Femur (tissue), 1 donor: ENCODE measurements at places on chromosomes 12 and 14.

DNA sequence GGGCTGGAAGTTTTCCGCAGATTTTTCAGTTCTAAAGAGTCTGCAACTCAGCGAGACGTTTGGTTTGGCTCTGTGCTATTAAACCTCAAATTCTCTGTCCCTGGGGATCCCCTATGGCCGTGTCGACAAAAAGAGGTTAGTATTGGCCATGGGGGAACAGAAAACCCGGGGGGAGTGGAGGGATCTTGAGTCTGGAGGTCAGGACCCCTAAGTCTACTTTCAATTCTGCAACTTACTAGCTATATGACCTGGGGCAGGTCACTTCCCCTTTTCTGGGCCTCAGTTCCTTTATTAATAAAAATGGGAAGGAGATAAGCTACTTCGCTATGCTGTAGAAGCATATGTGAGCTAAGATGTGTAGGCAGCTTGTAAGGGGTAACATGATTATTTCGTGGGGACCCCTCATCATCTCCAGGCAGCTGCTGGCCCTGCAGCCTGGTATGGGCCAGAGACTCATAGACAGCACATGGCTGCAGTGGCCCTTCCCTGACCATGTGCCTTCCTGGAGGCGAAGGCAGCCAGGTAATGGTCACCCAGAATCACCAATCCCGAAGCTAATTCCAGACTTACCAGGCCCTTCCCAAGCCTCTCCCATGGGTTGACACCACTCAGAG lies 8.6 kb downstream of the ASB2 start:
- DNase-seq = no peak

GRCh38 chr14:100547633-100548294 lies 39.5 kb downstream of the BEGAIN start:
- peak; percentile 76 for DNase-seq

GRCh38 chr14:68982581-68982980 lies 3.5 kb upstream of the ACTN1 start:
- no peak for DNase-seq

DNA sequence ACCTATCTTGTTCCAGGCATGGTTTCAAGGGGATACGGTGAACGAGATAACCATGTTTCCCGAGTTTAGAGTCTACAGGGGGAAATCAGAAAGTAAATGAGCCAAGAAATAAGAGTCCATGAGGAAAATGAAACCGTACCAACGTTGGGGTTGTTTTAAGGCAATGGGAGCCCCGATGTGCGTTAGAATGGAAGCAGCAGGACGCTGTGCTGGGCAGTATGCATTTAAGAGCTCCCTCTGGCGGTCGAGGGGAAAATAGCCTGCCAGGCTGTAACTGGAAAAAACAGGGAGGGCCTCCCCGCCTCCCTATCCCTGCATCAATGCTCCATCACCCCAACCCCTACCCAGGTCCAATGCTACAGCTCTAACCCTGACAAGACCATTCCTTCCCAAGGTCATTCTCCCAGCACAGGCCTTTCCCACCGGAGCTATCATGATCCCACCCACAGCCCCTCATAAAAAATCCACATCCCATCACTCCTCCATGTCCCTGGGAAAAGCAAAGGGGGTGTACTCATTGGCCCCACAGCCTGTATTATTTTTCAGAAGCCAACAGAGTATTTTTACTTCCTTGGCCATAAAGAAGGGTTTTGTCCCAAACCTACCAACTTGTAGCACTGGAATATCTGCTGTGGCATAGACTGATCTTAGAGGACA lies 226.3 kb upstream of the NOS1 start:
- DNase-seq = peak; percentile 37

GRCh38 chr12:19692566-19692965 lies 253.3 kb downstream of the AEBP2 start:
- DNase-seq = no peak

DNA sequence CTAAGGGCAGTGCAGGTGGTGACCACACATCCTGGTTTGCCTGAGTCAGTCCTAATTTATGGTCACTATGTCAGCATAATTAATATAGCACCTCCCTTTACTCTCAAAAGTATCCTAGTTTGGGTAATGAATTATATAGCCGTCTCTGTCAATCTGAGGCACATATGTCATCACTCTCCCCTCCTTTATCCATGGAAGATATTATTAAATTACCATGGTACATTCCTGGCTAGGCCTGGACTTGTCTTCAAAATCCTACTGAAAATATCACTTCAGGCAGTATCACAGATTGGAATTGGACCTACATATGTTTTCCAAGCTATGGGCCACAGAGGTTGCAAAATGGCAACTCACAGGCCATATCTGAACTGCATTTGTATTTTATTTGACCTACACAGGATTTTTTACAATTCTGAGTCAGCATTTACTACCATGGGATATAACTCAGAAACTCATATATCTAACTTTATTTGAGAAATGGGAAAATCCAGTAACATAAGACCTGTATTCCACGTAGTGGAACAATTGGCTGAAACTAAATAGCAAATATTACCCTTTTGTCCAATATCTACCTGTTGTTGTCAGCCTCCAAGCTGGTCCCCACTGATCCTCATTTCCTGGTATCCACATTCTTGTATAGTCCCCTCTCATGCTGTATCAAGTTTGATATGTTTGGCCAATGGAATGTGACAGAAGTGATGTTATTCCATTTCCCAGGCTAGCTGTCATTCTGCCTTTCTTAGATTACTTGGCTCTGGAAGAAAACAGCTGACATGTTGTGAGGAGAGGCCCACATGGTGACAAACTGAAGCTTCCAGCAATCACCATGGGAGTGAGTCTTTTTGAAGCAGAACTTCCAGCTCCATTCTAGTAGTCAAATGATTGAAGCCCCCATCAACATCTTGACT lies 102.5 kb upstream of the MDM1 start:
- no peak for DNase-seq

DNA sequence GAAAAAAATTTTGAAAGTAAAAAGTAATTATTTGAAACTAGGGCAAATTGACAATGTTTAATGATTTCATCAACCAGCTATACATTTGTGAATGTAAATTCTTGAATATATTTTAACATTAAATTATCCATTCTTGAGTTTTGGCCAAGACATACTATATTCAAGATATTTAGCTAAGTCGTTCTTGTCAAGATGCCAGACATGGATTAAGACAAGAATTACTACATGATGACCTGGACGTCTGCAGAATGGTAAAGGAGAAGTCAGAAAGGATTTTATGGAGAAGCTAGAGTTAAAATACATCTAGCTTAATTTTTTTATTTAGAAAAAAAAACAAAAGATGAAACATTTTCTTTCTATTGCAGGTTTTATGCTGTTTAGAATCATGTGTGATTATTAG lies 255.8 kb downstream of the TMTC2 start:
- DNase-seq = no peak
